ENCODE measurements at places on chromosomes 6 and 20. TPM values are rescaled to one million over a fixed set of nuclear protein-coding genes. Genes with fewer than 3 reads are reported as not detected.
A peak's percentile ranks its signal among the peaks of the same experiment; 100 is the strongest.

The RIPPLY2 gene
- total RNA-seq = not detected

The KIF25 gene
- not detected for total RNA-seq

The SPATA25 gene
- total RNA-seq = 0.88 TPM

DNA sequence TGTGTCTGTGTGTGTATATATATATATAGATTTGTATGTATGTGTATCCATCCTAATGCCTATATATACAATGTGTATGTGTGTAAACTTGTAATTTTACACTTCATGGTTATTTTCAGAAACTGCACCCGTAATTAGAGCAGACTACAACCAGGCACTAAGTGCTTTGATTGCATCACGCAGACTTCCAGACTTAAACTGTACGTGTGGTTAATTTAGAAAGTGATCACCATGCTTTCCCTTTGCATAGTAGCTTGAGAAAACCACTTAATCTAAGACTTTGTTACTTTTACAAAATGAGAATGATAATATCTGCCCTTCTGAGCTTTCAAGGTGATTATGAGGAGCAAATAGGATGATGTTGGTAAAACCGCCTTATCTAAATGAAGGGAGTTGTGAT is 50.1 kb upstream of the E2F3 start:
- no peak for DNase-seq
- peaks cover 2% of the 10 kb centered on the region for H3K27me3 ChIP-seq
- H3K27ac ChIP-seq = no peak overlapping the region
- H3K36me3 ChIP-seq = peaks cover 2% of the 10 kb centered on the region

DNA sequence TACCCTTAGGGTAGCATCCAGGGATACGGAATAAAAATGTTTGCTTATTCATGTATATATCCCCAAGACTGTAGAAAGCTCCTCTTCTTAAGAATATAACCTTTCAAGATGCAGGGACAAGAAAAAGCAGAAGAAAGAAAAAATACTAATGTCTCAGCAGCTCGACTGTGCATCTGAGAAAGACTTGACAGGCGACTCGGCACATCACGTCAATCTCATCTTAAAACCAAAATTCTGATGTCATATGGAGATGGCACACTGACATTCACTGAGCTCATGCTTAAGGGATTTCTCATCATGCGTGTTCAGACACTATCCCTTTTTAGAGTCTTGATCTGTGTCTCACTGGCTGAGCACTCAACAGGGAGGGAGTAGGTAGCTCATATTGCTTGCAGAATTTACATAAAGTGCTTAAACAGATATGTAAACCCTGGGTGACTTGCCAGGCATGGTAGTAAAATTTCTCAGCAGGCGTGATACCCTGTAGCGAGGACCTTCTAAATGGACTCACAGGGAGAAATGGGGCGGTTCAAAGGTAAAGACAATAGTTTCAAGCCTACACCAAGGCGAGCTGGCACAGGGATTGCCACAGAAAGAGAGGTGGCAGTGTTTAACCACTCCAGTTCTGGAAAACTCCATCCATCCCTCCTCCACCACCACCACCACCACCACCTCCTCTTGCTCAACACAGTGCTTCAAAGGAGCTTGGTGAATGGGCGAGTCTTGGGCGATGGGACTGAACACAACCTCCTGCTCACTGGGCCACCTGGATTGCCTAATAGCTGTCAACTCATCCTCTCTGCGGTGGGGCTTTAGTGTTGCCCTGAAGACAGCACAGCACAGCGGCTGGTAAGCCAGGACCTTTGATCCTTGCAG is 330.5 kb downstream of the TFAP2A start:
- DNase-seq = no peak
- H3K27me3 ChIP-seq = no peaks in the 10 kb centered on the region
- H3K27ac ChIP-seq = no peak overlapping the region
- no peaks in the 10 kb centered on the region for H3K36me3 ChIP-seq

DNA sequence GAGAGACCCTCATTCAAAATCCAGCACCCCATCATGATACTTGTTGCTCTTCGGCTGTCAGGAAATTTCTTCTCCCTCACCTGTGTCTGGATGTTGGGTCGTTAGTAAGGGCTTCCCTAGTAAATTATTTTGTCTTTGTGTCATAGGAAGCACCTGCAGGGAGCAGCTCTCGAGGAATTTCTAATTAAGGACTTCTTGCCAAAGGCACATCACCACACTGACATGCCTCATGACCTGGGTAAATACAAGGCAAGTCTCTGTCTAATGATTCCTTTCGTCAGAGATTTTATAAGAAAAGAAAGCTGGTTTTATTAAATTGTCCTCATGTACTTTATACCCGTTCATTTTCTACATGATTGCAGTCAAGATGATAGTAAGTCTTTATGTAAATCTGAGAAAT is at the start of gene NOX3:
NOX3 (minus strand) TSS at position 74 of the 400 bp plus-strand sequence; CDS start at position 35, 39 bp downstream.
- H3K4me1 ChIP-seq = no peaks in the 10 kb centered on the region
- H3K4me3 ChIP-seq = no peak within 1 kb of the TSS
- H3K27me3 ChIP-seq = peaks cover 2% of the 10 kb centered on the region
- DNase-seq = no peak

- no peaks in the 10 kb centered on the region for H3K27me3 ChIP-seq
- peaks cover 40% of the 10 kb centered on the region for H3K36me3 ChIP-seq
- DNase-seq = no peak
- no peak overlapping the region for H3K4me3 ChIP-seq
- H3K4me1 ChIP-seq = peaks cover 64% of the 10 kb centered on the region
- peak overlapping the region; percentile 45 for H3K27ac ChIP-seq
Observed at GRCh38 chr20:50522053-50522674, 12.0 kb downstream of the PTPN1 start.

- H3K4me3 ChIP-seq = no peak overlapping the region
- DNase-seq = no peak
- H3K4me1 ChIP-seq = no peaks in the 10 kb centered on the region
Observed at GRCh38 chr6:105345506-105345905, 57.4 kb downstream of the PREP start.
